ENCODE measurements at places on chromosomes 12 and 14. TPM values are rescaled to one million over a fixed set of nuclear protein-coding genes. Genes with fewer than 3 reads are reported as not detected.

Gene MANSC1
- total RNA-seq, result 4.1 TPM

Gene DLGAP5
- 1.1 TPM for total RNA-seq

Gene PSMB11
- not detected for total RNA-seq

Gene IL26
- not detected for total RNA-seq

Gene PTPRO
- total RNA-seq, result 0.09 TPM

Data from pericardium fibroblast (primary cell).